ENCODE measurements at places on chromosomes 6 and 20. TPM values are rescaled to one million over a fixed set of nuclear protein-coding genes. Genes with fewer than 3 reads are reported as not detected.

Gene NKAIN4
- total RNA-seq: not detected

Gene SEL1L2
- not detected for total RNA-seq

Gene THBS2
- not detected for total RNA-seq

Gene CCN6
- total RNA-seq: not detected

Gene C4A
- 5.7 TPM for total RNA-seq

Gene CCR6
- 20.3 TPM for total RNA-seq

Measured in activated CD4-positive, alpha-beta memory T cell treated with anti-CD3 and anti-CD28 coated beads, Interleukin-2, amount 10 ng/mL, durations not matched to agents 7 days and 5 days (primary cell).